D721Med (cell line): ENCODE measurements at places on chromosomes 6 and 20.

DNA sequence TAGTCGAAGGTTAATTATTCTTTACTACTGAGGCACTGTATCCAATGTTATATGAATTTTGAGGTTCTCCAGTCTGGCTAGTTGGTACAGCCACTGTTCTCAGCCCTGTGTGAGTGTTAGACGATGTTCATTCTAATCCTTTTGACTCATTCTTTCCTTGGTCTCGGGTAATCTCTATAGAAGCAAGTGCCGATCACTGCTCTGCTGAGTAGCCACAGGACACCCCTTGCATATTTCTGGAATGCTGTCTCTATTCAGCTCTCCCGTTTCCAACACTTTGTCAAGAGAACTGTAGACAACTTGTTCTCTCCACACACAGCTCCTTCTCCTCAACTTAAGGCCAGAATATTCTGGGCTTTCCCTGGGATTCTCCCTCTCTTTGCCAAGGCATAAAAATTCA is 42.4 kb upstream of the PLCB1 start:
- no peak for DNase-seq

DNA sequence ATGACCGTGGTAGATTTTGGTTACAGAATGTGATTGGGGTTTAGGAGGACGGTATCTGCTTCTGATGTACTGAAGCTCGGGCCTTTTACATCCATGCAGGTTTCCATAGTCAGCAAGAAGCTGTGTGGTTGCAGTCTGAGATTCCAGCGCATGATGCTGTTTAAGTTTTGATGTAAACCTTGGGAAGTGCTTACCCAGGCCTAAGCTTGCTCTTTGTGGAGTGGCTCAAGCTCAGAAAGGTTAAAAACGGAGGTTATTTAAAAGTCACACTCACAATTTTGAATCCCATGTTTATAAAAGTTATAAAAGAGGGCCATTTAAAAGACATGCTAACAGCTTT is 121.4 kb downstream of the TIAM2 start:
- DNase-seq: no peak

GRCh38 chr6:68128211-68128610 is 506.9 kb upstream of the ADGRB3 start:
- DNase-seq: no peak

DNA sequence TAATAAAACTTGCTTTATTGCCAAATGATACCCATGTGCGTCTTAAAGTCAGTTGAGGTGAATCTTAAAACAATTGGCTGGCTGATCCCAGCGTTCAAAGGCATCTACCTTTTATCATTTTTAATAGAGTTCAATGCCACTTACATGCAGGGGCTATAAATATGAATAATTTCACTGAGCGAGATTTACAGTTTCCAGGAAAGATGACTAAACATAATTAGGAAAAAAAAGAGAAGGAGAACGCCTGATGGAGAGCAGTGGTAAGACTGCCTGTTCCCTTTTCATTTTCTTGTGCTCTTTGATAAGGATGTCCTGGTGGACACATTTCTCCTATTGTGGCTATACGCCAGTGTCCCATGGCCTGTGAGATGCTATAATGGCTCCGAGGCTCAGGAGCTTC is 139.9 kb upstream of the SLC22A23 start:
- no peak for DNase-seq

GRCh38 chr6:122809691-122810090 is 20.6 kb downstream of the SMPDL3A start:
- no peak for DNase-seq

- DNase-seq: no peak
Observed at GRCh38 chr6:25105070-25105925, 169.5 kb upstream of the RIPOR2 start.

DNA sequence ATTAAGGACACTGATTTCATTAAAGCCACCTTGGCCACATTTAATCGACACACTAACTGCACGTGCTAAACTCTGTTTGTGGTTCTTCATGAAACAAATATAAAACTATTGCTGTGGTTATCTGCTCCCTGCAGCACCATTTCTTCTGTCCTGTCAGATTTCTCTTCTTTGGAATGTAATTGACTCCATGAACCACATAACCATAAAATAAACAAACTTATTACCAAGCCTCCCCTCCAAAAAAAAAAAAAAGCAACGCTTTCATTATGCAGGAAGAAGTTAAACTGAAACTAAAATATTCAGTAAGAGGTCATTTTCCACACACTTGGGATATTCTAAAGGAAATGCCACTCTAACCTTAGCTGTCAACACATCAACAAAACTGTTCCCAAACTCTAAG is 319.1 kb upstream of the NT5E start:
- DNase-seq: no peak

- DNase-seq: no peak
Observed at GRCh38 chr6:166351715-166352285, 9.5 kb upstream of the SFT2D1 start.

GRCh38 chr6:166600931-166601330 is 14.5 kb upstream of the RAMACL start:
- DNase-seq: no peak

- DNase-seq: no peak
Observed at GRCh38 chr6:56683882-56684281, 41.2 kb upstream of the DST start.

- DNase-seq: no peak
Observed at GRCh38 chr6:114218437-114219340, 124.1 kb downstream of the HS3ST5 start.

GRCh38 chr6:50792771-50793170 is 25.9 kb upstream of the TFAP2B start:
- no peak for DNase-seq

- no peak for DNase-seq
Observed at GRCh38 chr6:36692861-36693702, 4.5 kb upstream of the RAB44 start.

GRCh38 chr20:58019850-58020625 is 208.4 kb downstream of the ANKRD60 start:
- DNase-seq: no peak

DNA sequence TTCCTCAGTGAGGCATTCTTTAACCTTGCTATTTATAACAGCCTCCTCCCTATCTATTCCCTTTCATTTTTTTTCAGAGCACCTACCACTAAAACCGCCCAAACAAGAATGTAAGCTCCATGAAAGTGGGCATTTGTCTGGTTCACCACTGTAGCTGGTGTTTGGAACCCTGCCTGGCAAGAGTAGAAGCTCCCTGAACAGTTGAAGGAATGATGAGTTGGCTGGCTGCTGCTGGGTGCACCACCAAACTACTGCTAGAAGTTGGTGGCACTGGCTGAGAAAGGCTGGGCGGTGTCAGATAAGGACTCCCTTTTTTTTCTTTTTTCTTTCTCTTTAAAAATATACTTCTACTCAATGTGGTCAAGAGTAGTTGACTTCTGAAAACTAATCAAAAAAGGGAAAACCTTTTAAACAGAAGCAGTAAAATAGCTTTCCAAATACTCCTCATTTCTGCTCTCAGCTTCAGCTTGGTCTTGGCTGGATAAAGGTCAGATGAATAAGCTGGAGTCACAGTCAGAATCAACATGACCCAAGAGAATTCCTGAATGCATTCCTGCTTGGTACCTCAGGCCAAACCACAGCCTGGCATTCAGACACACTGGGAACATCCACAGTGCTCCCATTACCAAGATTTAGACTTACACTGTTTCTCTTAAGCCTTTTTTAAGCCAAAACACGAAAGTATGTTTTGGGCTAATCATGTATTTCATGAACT is 38.0 kb downstream of the RTN4IP1 start:
- no peak for DNase-seq

GRCh38 chr20:51221103-51221502 is 198.2 kb upstream of the KCNG1 start:
- no peak for DNase-seq

DNA sequence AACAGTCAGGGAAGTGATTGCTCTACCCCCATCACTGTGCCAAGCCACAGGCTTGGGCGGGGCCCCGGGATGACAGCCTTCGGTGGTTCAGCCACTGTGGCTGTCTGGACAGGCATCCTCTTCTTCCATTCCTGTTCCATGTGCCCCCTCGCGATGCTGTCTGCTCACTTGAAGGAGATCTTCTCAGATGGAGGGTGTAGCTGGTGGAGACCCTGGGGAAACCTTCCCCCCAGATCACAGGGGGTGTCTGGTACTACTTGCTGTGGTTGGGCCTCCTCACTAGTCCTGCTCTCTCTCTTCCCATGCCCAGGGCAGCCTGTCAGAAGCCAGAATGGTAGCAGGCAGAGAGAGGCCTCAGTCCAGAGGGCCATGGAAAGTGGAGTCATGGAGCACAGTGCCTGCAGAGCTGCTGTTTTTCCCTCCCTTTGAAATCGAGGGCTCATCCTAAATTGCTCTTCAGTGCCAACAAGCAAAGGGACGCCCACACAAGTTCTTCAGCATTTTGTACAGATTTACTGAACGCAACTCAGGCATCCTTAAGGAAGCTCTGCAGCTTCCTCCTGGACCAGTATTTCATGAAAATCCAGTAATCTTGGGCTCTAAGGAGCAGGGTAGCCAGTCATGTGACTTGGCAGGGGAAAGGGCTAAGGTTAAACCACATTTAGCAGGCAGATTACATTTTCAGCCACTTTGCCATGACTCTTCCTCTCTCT is 326.6 kb downstream of the ZFAND3 start:
- no peak for DNase-seq

DNA sequence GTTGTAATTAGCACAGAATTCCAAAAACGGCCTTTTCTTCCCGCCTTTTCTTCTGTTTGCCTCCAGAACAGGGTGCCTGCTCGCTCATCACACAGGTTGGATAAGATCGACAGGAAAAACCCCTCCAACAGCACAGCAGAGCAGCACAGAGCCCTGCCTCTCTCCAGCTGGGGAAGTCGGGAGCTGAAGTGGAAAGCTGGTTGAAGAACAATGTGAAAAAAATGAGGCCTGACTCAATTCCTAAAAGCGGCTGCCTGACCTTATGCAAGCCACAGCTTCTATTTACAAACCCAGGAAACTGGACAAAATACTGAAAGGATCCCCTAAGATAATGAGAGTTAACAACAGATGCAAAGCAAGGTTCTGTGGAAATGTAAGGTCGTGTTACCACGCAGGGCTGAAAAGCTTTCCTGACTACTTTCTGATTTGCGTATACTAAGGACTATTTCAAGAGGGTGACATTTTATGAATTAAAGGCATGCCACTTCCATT is 116.9 kb downstream of the TTLL2 start:
- DNase-seq: no peak

GRCh38 chr6:137736048-137736818 is 130.8 kb upstream of the TNFAIP3 start:
- DNase-seq: no peak

- no peak for DNase-seq
Observed at GRCh38 chr6:147205690-147206600, 1.7 kb downstream of the STXBP5 start.

GRCh38 chr20:13432126-13432525 is 206.6 kb downstream of the TASP1 start:
- no peak for DNase-seq

- no peak for DNase-seq
Observed at GRCh38 chr6:47438481-47439347, 38.9 kb upstream of the CD2AP start.

DNA sequence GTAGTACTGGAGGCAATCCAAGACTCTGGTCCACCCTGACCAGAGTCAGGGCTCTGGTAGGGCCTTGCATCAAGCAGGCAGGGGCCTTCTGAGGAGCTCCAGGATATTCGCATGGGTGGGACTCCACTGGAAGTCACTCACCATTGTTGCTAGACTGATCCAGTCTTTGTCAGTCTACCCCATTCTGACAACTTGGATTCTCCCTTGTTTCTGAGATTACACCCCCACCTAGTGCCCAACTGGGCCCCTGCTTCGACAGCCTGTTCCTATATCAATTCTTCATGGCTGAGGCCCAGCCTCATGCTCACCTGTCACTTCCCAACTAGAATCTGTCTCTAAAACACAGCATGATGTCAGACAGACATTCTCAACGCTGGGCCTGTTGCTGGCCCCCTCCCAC is 5.2 kb downstream of the SLC35D3 start:
- no peak for DNase-seq

GRCh38 chr6:118881440-118882313 is 12.3 kb upstream of the ASF1A start:
- DNase-seq: no peak

DNA sequence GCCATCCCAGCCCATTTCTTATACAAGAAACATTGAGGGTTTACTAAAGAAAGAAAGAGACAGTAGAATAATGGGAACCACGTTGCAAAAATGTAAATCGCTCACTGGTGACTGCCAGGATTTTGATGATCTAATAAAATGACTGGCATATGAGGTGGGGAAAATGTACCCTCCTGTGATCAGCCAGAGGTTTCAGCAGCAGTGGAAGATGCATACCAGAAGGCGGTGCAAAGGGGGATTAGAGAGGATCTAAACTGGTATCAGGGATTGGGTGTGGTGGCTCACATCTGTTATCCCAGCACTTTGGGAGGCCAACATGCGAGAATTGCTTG is 60.8 kb upstream of the DDR1 start:
- no peak for DNase-seq

DNA sequence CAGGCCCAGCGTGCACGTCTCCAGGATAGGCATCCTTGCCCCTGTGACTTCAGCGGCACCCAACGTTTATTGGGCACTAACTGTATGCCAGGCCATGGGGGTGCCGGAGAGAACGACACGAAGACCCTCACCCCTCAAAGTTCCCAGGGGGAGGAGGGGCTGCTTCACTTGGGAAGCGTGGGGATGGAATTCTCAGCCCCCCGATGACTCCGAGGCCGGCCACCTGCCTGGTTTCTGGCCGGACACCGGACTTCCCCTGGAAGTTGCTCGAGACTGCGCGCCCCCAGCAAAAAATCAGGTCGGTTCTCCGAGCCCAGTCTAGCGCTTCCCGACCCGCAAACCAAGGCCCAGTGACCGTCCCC is 275 bp upstream of the MAVS start:
- no peak for DNase-seq

- DNase-seq: no peak
Observed at GRCh38 chr6:28280595-28281287, 631 bp upstream of the PGBD1 start.

DNA sequence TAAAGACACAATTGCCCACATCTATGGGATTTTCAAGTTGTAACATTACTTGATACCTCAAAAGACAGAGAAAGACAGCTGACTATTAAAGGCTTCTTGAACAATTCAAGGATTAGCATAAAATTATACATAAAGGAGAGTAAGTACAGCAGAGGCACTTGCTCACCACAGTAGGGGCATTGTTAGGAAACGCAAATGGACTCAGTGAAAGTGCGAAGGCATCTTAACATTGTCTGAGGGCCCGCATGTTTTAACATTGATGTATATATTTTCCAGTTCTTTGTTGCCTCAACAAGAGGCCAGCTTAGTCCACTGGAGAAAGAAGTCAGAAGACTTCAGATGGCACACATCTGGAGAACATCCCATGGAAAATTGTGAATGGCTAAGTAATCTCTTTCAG is 115.4 kb downstream of the SIM1 start:
- DNase-seq: no peak

DNA sequence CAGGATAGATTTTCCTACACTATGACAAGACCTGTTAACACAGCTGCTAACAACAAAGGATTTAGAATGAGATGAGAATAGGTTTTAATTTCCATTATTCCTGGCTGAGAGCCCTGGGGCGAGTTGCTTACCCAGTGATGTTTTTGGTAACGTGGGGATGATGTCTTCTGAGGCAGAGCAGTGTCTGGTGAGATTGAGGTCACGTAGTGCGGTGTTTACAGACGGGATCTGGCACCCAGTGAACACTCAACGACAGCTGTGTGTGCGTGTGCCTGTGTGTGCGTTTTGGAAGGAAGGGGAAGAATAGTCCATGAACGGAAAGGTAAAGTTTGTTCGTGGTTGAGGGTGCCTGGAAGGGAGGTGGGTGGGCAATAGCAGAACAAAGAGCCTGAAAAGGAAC is 384.7 kb downstream of the C6orf118 start:
- DNase-seq: no peak
